ENCODE measurements at places on chromosomes 11 and 22.

DNA sequence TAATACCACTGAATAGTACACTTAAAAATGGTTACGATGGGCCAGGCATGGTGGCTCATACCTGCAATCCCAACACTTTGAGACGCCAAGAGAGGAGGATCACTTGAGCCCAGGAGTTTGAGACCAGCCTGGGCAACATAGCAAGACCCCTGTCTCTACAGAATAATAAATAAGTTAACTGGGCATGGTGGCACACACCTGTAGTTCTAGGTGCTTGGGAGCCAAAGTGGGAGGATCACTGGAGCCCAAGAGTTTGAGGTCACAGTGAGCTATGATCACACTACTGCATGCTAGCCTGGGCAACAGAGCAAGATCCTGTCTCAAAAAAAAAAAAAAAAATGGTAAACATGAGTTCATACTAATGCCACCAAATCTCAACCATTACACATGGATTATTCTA lies 61.3 kb downstream of the CD6 start:
- DNase-seq: no peak

GRCh38 chr11:31761636-31762035 lies 49.5 kb downstream of the PAX6 start:
- DNase-seq: peak; percentile 16

GRCh38 chr11:59459916-59460315 lies 3.2 kb downstream of the OR4D6 start:
- DNase-seq: no peak

DNA sequence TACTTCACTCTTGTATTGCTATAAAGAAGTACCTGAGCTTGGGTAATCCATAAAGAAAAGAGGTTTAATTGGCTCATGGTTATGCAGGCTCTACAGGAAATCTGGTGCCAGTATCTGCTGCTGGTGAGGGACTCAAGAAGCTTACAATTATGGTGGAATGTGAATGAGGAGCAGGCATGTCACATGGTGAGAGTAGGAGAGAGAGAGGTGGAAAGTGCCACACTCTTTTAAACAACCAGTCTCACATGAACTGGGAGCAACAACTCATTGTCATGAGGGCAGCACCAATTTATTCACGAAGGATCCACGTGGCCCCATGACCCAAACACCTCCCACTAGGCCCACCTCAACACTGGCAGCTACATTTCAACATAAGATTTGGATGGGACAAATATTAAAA lies 24.6 kb upstream of the IGLL5 start:
- DNase-seq: no peak

DNA sequence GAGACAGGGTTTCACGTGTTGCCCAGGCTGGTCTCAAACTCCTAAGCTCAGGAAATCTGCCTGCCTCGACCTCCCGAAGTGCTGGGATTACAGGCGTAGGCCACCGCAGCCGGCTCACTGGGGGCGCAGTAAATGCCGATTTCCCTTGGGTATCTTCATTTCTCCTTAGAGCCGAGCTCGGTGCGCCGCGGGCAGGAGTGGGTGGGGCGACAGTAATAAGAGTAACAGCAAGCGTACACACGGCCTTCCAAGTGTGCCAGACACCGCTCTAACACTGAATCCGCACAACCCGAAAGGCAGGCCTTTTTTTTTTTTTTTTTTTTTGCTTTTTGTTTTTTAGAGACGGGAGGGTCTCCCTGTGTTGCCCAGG lies 500 bp upstream of the ADSL start:
- DNase-seq: no peak

- peak; percentile 94 for DNase-seq
Observed at GRCh38 chr11:17473071-17473744, 3.4 kb downstream of the ABCC8 start.

GRCh38 chr22:37686002-37686982 lies at the start of gene NOL12:
Gene NOL12, plus strand, starts transcription at chr22:37686343. Its CDS starts 50 bp downstream, at chr22:37686393.
- DNase-seq: peak; percentile 76

- DNase-seq: no peak
Observed at GRCh38 chr11:58957922-58958321, 18.6 kb downstream of the GLYATL1 start.

- no peak for DNase-seq
Observed at GRCh38 chr11:86039094-86039493, 29.8 kb downstream of the PICALM start.

- DNase-seq: no peak
Observed at GRCh38 chr22:20853236-20853660, 5.4 kb downstream of the PI4KA start.

DNA sequence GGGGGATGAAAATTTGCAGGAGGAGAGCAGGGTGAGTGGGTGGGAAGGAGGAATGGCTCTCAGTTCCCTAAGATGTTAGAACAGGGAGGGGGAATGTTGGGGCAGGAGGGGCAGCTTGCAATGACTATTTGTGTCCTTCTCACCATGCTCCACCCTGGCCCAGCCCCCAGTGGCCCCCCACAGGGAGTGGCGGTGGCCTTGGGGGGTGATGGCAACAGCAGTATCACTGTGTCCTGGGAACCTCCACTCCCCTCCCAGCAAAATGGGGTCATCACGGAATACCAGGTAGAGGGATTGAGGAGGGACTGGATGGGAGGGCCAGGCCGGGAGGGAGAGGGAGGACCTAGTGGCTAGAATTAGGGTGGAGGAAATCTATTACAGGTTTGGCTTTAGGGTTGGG lies 10.2 kb downstream of the ROBO3 start:
- no peak for DNase-seq

DNA sequence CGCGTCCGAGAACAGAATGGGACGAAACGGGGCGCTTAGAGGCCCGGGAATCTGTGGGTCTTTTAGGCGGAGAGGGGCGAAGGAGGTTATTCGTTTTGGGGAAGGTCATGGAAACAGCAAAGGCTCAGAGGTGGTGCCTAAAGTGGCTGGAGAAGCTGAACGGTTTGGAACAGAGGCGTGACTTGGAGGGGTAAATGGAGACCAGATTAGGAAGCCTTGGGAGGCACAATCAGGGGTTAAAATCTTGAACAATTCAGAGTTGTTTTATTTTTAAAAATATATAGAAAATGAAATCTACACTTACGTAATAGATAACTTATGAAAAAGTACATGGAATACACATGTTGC lies 247 bp upstream of the PLAAT5 start:
- DNase-seq: no peak

- DNase-seq: no peak
Observed at GRCh38 chr22:49815641-49816091, 12.0 kb downstream of the BRD1 start.

DNA sequence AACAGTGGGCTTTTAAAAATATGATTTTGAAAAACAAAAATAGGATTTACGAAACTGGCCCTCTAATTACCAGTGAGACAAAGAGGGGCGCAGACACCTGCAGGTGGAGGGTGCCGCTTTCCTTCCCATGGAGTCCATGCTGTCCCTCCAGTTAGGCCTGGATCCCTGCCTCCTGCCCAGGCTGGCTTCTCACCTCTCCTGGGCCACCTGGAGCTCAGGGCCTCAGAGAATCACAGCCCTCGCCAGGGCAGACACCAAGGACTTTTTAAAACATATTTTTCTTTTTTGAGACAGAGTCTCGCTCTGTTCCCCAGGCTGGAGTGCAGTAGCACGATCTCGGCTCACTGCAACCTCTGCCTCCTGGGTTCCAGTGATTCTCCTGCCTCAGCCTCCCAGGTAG lies 1437.2 kb downstream of the TBC1D22A start:
- DNase-seq: no peak

- no peak for DNase-seq
Observed at GRCh38 chr11:112620621-112621394, 340.4 kb upstream of the NCAM1 start.

DNA sequence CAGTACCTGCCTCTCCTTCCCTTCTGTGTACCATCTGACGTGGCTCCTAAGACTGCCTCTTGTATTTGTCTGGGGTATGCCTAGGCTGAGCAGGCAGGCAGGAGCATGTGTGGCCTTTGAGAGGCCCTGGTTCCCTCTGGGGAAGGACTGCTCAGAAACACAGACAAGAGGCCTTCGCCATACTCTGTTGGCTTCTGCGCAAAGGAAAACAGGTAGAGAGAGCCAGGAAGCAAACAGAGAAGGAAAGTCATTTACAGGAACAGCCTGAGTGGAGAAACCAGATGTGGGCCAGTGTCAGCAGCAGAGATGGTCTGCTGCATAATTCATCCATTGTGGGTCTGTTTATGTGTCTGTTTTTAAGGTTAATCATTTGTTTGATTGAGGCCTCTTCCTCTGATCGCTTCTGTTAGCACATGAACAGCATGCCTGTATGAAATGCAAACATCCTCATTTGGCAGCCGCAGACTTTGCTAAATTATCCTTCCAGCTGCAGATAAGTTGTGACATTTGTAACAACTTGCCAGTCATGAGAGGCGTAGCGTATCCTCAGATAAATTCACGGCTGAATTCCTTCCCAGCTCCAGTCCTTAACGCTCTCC lies 119.4 kb downstream of the GALNT18 start:
- DNase-seq: no peak

DNA sequence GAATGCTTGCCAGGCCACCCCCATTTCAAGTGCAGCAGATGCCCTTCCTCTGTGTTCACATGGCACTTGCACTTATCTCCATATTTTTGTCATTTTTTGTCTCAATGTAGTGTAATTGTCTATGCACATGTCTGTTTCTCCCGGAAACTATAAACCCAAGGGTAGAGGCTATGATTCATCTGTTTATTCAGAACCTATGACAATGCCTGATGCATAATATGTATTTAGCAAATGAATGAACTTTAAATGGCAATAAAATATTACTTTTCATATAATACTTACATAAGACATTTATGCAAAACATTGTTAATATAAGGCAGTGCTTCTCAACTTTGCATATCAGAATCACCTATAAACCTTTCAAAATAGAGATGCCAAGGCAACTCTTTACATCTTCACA lies 6.7 kb downstream of the PAK1 start:
- no peak for DNase-seq

DNA sequence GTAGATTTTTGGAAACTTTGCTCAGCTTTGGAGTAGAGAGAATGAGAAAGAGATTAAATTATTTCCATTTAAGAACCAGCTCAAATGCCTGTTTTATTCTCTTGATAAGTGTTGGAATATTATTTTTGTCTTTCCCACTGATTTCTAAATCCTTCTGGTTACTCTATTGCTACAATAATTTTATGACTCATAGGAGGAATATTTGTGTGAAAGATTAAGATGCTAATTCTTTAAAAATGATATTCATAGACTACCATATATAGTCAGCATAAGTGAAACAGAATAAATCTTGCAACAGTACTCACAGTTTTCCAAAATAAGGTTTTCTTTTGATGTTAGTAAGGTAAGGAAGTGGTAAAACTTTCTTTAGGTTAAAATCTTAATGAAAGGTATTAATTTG lies 60.9 kb downstream of the YAP1 start:
- no peak for DNase-seq

DNA sequence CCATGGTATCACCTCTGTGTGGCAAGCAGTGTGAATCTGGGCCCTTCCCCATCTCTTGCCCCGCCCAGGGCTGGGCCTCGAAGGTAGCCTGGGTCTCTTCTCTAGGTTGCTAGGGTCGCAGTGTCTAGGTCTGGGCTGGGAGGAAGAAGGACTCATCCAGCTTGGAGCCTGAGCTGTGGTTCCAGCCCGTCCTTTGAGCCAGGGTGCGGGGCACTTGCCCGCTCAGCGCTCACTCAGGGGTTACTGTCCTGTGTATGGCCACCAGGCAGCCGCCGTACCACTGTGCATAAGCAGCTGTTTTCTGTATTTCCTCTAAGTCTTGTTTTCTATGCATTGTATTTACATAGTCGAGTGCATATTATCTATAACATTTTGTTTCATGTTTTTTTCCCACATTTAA lies 160.9 kb downstream of the TBC1D22A start:
- no peak for DNase-seq

DNA sequence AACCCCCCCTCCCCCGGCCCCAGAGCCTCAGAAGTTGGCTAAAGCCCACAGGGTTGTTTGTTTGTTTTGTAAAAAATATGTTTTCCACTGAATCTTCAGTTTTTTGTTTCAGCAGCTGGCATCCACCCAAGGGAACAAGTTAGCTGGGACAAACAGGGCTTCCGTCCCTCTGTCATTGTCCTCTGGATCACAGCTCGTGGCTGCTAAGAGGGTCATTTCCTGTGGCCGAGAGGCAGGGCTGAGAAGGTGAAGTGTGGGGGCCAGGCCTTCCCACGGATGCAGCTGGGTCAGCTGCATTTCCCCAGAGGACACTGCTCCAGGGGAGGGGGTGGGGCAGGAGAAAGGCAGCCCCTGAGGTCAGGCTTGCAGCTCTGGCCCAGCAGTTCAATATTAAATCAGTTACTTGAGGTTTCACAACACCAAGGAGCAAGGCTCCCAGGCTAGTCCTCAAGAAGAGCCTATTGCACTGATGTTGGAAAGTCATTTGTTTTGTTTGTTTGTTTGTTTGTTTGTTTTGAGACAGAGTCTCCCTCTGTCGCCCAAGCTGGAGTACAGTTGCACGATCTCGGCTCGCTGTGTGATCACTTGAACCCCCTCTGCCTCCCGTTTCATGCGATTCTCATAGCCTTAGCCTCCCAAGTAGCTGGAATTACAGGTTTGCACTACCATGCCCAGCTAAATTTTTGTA lies 34.4 kb upstream of the SMTN start:
- DNase-seq: no peak

- no peak for DNase-seq
Observed at GRCh38 chr11:130815956-130816355, 100.3 kb downstream of the SNX19 start.

- DNase-seq: no peak
Observed at GRCh38 chr11:19116276-19116970, 545 bp upstream of the ZDHHC13 start.

- DNase-seq: no peak
Observed at GRCh38 chr11:14420223-14420622, 61.2 kb upstream of the RRAS2 start.

GRCh38 chr11:87356428-87356827 lies 318.7 kb downstream of the TMEM135 start:
- no peak for DNase-seq

DNA sequence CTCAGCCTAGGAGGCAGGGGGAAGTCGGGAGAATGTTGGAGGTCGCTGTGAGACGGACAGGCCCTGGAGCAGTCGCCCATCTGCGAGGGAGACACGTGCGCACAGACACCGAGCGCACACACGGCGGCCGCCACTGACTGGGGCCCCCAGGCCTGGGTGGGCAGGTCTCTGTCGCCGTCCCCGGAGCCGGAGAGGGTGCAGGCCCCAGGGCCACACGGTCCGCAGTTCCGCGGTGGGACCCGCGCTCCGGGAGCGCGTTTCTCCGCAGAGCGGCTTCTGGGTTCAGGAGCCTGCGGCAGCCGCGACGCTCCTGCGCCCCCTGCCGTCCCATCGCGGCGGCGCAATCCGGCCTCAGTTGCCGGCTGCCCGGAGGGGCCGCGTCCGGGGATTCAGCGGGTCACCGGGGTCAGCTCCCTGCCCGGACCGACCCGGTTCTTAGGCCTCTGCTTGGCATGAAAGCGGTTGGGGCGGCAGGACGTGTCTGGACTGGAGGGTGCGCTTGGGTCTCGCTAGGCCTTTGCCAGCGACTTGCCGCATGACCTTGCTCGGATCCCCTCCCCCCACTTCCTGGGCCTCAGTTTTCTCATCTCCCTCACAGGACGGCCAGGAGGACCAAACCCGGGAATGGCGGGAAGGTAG lies 31.2 kb downstream of the PDE2A start:
- peak; percentile 49 for DNase-seq

- DNase-seq: no peak
Observed at GRCh38 chr11:65574811-65575567, 864 bp upstream of the EHBP1L1 start.

GRCh38 chr11:70836071-70836470 lies 416.3 kb downstream of the SHANK2 start:
- DNase-seq: no peak

GRCh38 chr11:57155838-57156607 lies 25.7 kb upstream of the LRRC55 start:
- no peak for DNase-seq

GRCh38 chr11:119089319-119089718 lies 4.6 kb downstream of the HMBS start:
- DNase-seq: no peak

GRCh38 chr11:48248902-48249301 lies 4.0 kb downstream of the OR4X2 start:
- DNase-seq: no peak
